ENCODE measurements at places on chromosomes 5 and 9.

- DNase-seq, result no peak
Measured at GRCh38 chr5:66494437-66494836, 101.8 kb upstream of the MAST4 start.

- no peak for DNase-seq
Measured at GRCh38 chr9:131524665-131525315, 6.3 kb downstream of the UCK1 start.

DNA sequence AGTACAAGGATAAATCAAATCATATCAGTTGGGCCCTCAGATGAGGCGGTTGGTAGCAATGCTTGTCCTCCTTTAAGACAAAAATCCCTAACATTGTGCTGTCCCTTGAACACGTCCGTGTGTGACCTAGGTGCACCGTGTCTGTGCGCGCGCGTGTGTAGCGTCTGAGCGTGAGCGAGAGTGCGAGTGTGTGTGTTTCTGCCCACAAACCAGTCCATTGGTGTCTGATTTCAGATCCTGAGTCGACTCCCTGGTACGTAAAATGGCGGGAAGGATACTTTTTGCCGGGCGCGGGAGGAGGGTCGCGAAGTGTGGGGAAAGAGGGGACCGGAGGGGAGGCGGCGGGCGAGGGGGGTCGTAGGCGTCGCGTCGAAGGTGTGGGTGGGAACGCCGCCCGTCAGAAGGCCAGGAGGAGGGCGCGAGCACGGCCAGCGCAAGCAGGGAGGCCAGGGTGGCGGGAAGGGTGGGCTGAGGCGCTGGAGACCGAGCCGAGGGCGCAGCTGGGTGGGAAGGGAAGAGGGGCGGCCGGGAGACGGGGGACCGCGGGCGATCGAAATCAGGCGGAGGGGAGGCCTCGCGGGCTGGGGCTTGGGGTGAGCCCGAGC, 8.9 kb downstream of the OTP start:
- no peak for DNase-seq

DNA sequence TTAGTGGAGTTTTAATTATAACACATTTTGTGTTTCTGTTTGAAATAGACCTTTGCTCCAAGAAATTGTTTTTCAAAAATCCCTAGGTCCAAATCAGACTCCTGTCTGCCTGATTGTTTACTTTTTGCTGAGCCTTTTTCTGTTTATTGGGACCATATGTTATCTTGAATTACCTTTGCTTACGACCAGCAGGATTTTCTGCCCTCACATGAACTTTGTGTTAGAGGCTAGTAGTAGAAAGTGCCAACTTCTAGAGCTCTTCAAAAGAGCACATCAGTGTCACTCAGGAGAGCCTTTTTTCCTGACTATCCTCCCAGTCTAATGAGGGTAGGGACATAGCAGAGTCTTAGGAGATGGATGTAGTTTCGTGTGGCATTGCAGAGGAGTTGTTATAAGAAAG, 10.2 kb downstream of the RECK start:
- no peak for DNase-seq
